ENCODE measurements at places on chromosomes 4 and X.

- DNase-seq = no peak
Observed at GRCh38 chr4:58163156-58163555, 1053.0 kb upstream of the IGFBP7 start.

- DNase-seq = no peak
Observed at GRCh38 chr4:169189372-169189771, 81.4 kb downstream of the SH3RF1 start.

- no peak for DNase-seq
Observed at GRCh38 chr4:77146186-77147078, 10.6 kb upstream of the CCNG2 start.

DNA sequence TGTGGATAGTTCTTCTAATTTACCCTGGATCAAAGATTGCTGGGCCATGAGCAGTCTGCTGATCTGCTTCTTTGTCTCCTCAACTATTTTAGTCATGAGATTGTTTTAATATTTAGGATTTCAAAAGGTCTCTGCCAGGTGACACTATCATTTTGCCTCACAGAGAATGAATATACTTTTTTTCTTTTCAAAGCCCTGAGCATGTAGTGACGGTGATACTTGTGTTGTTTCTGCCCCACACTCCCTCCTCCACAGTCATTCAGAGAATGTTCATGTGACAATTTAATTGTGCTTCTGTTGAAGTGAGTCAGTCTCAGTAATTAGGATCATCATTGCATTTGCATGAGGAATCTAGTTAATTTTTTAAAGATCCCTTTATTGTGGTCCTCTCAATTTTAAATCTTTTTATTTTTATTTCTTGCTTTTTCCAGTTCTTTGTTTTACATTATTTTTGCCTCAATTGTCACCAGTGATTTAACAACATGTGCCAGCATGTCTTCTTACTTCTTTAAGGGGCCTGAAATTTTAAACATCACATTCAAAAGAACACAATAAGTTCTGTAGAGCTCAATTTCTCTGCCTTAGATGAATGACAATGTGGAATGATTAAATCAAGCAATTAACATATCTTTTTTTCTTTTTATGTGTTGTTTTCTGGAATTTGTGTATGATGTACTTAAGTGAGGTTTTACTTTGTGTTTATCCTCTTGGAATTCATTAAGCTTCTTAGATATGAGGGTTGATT is 12.3 kb downstream of the MMRN1 start:
- no peak for DNase-seq

DNA sequence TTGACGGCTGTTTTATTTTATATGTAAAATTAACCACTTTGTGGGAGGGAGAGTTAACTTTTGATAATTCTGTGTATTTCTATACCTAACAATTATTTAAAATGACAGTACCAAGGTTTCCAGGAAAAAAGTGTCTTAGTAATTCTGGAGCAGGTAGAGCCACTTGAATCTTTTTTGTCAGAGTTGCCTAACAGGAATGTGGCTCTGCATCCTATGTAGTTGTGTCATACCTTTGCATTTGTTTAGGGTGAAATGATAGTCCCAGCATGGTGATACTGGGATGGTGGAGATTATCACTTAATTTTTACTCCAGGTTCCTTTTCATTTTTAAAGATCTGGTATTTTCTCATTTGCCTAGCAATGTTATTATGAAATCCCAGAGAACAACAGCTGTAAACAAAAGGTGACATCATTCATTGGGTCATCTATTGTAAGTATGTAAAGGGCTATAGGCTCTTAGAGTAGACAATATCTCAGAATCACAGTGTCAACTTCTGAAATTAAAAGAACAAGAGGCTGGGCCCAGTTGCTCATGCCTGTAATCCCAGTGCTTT is 9.6 kb downstream of the SGMS2 start:
- DNase-seq = no peak

- no peak for DNase-seq
Observed at GRCh38 chr4:150578745-150579501, 3.0 kb upstream of the MAB21L2 start.

- no peak for DNase-seq
Observed at GRCh38 chrX:65781845-65782244, 114.4 kb downstream of the MSN start.

DNA sequence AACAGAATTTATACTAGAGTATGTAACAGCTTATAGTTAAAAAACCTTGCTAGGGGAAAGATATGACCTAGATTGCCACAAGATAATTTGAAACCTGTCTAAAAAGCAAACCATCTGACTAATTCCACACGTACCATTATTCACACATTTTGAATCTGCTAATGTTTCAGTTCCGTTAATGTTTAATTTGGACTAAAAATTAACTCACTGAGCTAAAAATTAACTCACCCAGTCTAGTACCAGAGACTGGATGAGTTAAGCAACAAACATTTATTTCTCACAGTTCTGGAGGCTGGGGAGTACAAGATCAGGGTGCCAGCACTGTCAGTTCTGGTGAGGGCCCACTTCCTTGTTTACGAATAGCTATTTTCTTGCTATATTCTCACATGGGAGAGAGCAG is 231.5 kb upstream of the DIAPH2 start:
- DNase-seq = no peak

GRCh38 chr4:24265989-24266388 is 318.4 kb downstream of the DHX15 start:
- DNase-seq = no peak

GRCh38 chr4:107989537-107990386 is at the start of gene HADH:
Gene HADH, plus strand, starts transcription at chr4:107989889. Its CDS starts 44 bp downstream, at chr4:107989933.
- peak; percentile 90 for DNase-seq

DNA sequence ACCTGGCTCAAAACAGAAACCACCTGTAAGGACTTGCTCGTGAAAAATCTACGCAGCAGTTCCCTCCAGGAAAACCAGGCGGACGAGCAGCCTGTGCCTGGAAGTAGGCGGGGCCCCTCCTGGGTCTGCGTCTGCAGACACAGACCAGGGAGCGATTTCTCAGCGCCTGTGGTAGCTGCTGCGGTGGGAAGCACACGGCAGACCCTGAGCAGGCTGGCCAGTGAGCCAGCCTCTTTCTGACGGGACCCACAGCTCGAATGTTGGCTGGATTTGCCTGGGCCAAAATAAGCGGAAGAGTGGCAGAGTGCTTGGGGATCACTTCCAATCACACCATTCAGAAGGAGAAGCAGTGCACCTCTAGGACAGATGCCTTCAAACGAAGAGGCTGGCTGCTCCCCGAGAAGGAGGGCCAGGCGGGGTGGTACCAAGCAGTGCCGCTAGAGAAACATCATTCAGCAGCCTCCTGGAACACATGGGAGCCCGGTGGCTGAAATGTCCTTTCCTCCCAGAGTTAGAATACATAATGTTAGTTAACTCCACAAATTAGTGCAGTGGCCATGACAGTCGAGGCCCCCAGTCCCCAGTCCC is 85.9 kb downstream of the GATB start:
- DNase-seq = no peak

GRCh38 chrX:25241461-25241860 is 225.7 kb upstream of the ARX start:
- DNase-seq = no peak

- no peak for DNase-seq
Observed at GRCh38 chr4:131084997-131085396, 1989.0 kb downstream of the C4orf33 start.

DNA sequence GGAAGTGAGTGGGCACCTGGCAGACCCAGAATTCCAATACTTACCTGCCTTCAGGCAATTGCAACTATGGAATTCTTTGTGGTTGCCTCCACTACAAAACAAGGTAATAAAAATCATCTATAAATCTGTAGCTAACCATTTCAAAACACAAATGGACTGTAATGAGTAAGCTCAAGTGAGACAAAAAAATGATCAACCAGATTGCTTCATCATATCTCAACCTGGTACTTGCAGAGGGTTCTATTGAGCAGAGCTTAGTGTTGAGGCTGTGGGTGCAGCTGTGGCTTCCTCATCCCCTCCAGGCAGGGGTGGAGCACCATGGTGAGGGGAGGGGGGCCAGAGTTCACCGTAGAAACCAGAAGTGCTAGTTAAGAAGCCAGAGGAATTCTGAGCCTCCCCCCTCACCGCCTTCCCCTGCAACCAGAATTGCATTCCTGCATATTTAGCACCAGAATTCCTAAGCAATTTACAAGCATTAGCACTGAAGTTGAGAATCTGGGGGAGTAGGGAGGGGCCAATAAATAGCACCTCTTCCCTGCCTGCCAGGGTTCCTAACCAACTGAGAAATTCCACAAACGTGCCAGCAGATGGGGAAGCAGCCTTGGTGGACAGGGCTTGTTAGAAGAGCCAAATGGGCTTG is 11.5 kb downstream of the CTAG1A start:
- DNase-seq = no peak

GRCh38 chrX:67717571-67717970 is 173.8 kb downstream of the AR start:
- no peak for DNase-seq

DNA sequence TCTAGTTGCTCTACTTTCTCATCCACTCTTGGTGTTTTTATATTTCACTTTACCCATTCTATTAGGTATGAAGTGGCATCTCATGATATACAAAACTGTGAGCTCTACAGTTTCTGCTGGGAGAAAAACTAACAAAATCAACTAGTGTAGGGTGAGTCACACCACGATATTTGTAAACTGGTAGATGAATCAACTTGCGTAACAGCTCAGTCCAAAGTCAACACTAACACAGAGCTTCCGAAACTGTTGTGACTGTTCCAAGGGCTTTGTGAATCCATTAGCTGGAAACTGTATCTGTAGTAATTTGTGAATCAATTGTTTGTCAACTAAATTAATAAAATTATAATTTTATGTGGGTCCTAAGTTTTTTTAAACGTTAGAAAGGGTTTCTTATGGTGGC is 119.8 kb upstream of the TSPAN5 start:
- DNase-seq = no peak

DNA sequence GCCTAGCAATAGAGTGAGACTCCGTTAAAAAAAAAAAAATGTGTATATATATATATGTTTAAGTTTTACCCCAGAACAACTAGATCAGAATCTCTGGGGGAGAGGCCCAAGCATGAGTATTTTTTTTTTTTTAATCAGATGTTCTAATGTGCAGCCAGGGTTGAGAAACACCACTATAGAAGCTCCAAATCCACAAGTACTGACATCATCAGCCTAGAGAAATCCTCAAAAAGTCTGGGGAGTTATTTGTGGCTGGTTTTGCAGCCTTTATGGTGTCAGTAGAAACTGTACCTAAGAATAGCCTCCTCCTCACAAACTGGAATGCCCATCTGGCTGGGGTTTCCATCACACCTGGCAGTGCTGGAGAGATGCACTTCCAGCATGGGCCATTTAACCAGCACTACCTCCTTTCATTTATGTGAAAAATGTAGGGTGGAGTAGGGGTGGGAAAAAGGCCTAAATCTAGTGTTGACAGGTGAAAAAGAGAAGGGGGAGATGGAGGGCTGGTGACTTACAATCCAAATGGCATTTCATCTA is 93.5 kb downstream of the CBLL2 start:
- no peak for DNase-seq

DNA sequence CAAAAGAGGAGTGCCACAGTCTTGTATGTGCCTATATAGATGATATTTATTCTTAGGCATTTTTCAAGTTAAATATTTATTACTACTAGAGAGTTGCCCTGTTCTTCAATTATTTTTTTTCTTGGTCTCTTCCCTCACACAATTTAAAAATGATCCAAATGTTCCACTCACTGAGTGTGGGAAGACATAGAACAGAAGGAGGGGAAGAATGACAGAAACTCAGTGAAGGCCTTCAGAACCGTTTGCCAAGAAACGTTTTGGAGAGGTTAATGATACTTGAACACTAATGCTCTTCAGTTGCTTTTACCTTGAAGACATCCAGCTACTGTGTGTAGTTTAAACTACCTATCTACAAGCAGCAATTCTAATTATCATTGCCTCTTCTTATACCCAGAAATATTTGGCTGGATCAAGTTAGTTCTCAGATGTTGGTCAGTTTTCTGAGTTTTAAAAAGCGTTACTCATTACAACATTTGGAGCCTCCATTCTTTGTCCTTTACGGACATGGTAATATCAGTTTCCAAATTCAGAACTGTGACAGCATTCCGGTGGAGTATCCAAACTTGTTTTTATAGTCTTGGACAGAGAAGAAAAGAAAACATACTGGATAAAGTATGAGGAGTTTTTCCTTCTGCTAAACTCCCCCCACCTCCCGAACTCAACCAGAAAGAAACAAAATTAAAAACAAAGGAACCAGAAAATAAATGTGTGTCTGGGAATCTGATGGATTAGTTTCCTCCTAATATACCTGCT is 389.7 kb downstream of the SPRY1 start:
- no peak for DNase-seq

DNA sequence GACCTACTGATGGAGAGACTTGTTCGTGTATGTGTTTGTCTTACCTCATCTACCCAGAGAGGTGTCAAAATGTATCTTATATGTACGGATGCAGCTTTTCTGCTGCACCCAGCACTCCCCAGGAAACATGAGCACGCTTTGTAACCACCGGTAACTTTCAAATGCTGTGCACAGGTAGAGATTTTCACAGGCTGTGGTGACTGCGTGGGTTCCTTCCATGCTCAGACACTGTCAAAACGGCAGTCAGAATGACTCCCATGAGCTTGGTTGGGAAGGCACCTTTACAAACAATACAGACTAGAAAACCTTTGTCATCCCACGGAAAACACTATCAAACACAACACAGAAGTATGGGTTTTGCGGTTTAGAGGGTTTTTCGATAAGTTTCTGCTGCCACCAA is 28.2 kb downstream of the F11 start:
- no peak for DNase-seq

GRCh38 chr4:168634276-168634802 is 137.5 kb downstream of the PALLD start:
- no peak for DNase-seq

DNA sequence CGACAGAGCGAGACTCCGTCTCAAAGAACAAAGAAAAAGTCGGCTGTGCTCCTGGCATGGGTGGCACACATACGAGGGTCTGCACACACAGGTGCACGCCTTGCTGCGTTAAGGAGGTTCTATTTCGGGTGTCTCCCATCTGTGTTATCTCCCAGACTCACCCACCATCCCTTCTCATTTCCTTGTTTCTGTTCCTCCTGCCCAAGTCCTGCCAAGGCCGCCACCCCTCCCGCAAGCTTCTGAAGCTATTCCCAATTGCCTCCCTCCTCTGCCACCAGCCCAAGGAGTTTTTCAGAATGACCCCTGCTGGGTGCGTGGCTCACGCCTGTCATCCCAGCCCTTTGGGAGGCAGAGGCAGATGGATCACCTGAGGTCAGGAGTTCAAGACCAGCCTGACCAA is 6.0 kb upstream of the IL3RA start:
- no peak for DNase-seq

GRCh38 chr4:122946142-122946541 is 23.7 kb upstream of the NUDT6 start:
- no peak for DNase-seq

GRCh38 chr4:158621729-158622128 is 50.0 kb downstream of the C4orf46 start:
- DNase-seq = no peak

DNA sequence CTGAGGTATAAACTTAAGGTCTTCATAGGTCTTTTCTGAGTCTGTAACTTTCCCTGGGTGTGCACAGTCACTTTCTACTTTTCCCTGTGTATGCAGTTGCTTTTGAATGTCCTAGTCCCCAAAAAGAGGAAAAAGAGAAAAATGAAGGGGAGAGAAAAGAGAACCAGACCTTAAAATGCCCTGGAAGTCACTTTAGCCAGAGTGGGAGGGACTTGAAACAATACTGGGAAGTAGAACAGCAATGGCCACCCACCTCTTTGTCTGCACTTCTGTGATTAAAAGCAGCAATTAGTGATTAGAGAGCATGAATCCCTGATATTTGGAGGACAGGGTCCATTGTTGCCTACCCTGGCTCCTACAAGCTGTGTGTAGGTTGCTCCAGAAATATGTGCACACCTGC is 36.1 kb downstream of the ZCCHC13 start:
- no peak for DNase-seq
